ENCODE measurements at places on chromosomes 6 and 20.

DNA sequence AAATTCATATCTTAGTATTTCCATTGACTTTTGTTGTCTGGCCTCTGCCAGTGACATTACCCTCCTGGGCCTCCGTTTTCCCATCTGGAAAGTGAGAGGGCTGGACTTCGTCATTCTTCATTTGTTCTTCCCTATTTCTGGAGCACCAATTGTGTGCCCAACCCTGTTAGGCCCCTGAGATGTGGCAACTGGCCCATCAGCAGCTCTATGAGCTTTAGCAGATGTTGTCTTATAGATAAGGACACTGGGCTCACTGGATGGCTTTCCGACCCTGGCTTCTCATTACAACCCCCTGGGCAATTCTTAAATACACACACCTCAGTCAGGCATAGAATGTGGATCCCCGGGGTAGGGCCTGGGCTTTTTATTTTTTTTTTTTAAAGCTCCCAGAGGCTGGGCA lies 14.7 kb downstream of the PABPC1L start:
- DNase-seq: no peak

- peak; percentile 95 for DNase-seq
Measured at GRCh38 chr6:36442671-36443470, at the start of the genes KCTD20 and PXT1. Gene KCTD20 (plus strand): TSS chr6:36443000. CDS start chr6:36470098, 27,098 bp downstream. Gene PXT1 (minus strand): TSS chr6:36442854. CDS start chr6:36426082, 16,772 bp downstream.

DNA sequence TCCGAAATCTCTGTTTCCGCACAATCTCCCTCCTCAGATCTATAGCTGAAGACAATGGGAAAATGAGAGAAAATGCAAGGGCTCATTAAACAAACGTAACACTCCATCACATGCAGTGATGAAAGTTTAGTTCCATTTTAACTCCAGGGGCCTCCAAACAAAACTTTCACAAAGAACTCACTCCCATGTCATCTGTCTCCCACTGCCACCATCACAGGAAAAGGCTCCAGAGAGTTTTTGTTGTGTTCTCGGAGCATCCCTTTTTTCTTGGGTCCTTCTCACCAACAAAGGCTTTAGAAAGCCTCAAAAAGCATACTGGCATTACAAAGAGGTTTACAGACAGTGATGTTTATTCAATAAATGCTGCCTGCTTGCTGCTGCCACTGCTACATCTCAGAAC lies 339.6 kb downstream of the TPBG start:
- DNase-seq: no peak

GRCh38 chr20:51429696-51430095 lies 112.8 kb downstream of the NFATC2 start:
- DNase-seq: no peak

GRCh38 chr6:142944124-142945048 lies 590 bp downstream of the HIVEP2 start:
- peak; percentile 68 for DNase-seq

DNA sequence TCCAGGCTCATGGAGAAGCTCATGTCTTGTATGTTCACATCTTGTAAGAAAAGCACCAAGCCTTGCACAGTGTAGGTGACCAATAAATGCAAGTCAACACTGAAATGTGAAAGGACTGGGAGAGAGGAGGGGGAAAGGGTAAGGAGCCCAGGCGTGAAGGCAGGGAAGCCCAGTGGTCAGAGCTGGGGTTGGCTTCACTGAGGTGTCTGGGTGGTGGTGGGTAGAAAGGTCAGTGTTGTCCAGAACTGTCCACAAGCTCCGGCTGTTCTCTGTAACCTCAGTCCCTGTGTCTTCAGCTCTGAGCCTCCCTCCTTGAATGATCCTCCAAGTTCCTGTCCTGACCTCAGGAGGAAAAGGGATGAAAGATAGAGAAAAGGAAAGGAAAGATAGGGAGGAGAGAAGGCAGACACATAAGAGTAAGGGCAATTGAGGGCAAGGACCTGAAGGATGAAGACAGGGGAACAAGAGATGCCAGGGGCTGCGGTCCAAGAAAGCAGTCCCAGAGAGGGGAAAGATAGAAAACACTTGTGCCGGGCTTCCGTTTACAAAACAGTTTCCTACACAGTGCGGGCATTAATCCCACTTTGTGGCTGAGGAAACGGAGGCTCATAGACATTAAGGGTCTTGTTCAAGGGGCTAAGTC lies 2.4 kb upstream of the TNXB start:
- no peak for DNase-seq

- no peak for DNase-seq
Measured at GRCh38 chr6:146441907-146442306, 101.7 kb upstream of the RAB32 start.

DNA sequence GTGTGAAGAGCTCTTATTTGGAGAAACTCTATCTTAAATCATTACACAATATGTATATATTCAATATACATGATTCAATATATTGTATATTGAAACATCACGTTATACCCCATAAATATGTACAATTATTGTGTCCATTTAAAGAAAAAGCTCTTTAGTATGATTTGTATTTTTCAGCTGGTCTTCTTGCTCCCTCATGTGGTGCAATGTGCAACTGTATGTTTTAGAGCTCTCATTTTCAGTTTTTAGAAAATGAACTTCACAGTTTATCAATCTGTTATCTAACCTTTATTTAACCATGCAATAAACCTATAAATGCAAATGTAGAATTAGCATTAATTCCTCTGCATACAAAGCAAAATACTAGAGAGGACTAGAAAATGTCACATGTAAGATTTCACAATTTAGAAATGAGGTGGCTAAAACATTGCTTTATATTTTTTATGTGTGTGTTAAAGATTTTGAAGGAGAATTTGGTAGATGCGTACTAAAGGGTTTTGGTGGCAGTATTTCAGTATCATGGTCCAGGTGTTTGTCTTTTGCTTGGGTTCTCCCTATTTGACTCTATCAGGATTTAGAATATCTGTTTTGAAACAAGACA lies 167.1 kb downstream of the PHF3 start:
- peak; percentile 27 for DNase-seq

Measured in RPMI8226 (cell line).